Right atrium auricular region (tissue), 2 donors: ENCODE measurements at places on chromosomes 4 and X. TPM values are rescaled to one million over a fixed set of nuclear protein-coding genes. Genes with fewer than 3 reads are reported as not detected.

Gene ANKRD37
- 13.8 TPM for total RNA-seq

Gene AREG
- total RNA-seq, result 26.6 TPM

Gene SH3D19
- total RNA-seq, result 107 TPM

- H3K27me3 ChIP-seq, result no peaks in the 10 kb centered on the region
- H3K36me3 ChIP-seq, result no peaks in the 10 kb centered on the region
These were observed 22.9 kb downstream of the APLN start for GRCh38 chrX:129631849-129632248.

- no peaks in the 10 kb centered on the region for H3K4me1 ChIP-seq
- no peaks in the 10 kb centered on the region for H3K36me3 ChIP-seq
- H3K27me3 ChIP-seq, result no peaks in the 10 kb centered on the region
- H3K4me3 ChIP-seq, result peak overlapping the region; percentile 13
- no peak for DNase-seq
- H3K27ac ChIP-seq, result no peak overlapping the region
These were observed 32.9 kb downstream of the EREG start for GRCh38 chr4:74397748-74398426.

DNA sequence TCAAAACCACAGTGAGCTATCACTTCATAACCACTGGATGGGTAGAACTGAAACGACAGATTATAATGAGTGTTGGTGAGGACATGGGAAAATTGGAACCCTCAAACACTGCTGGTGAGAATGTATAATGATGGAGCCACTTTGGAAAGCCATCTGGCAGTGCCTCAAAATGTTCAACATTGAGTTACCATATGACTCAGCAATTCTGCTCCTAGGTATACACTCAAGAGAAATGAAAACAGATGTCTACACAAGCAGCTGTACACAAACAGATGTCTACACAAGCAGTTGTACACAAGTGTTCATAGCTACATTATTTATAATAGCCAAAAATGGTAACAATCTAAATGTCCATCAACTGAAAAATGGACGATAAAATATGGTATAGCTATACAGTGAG lies 143.9 kb downstream of the PDGFRA start:
- H3K27me3 ChIP-seq, result no peaks in the 10 kb centered on the region
- DNase-seq, result no peak
- no peaks in the 10 kb centered on the region for H3K36me3 ChIP-seq
- H3K27ac ChIP-seq, result no peak overlapping the region
- no peak overlapping the region for H3K4me3 ChIP-seq

- H3K36me3 ChIP-seq, result no peaks in the 10 kb centered on the region
- H3K4me3 ChIP-seq, result no peak overlapping the region
- H3K4me1 ChIP-seq, result no peaks in the 10 kb centered on the region
- H3K27ac ChIP-seq, result no peak overlapping the region
These were observed 15.7 kb downstream of the CCKAR start for GRCh38 chr4:26474551-26474950.

DNA sequence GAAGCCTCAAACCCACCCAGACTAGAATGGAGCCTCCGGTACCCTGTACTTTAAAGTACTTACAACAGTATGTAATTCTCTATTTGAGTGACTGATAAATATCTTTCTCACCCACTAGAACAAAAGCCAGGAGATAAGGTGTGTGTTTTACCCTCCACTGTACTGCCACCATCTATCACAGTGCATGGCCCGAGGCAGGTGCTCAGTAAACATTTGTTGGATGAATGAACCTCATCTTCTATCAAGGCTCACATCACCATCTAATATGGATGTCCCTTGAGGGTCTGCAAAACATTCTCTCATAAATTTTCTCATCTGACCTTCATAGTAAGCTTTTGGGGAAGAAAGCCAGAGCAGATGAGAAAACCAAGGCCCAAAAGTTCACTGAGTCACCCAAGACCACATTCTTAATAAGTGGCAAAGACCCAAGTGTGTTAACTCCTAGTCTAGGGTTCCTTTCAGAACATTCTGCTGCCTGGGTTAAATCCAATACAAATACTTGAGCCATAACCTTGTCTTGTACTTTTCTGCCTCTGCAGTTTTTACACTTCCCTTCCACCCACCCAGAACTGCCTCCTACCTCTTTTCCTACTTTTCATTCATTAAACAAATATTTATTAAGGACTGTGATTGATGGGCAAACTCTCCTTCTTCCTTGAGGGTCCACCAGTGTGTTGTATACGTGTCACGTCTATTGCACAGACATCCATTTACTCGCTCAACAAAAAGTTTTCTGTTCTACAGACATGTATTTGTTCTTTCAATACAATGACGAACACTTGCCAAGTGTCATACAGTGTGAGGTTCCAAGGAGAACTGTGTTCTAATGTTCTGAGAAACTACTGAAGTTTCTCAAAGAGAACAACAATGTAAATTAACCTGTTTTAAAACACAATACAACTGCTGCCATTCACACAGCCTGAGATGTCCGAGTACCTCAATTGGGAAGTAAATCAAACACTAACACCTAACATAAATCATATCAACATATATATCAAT lies 35.7 kb downstream of the APBB2 start:
- H3K4me1 ChIP-seq, result no peaks in the 10 kb centered on the region
- no peak overlapping the region for H3K4me3 ChIP-seq
- H3K27me3 ChIP-seq, result no peaks in the 10 kb centered on the region
- no peaks in the 10 kb centered on the region for H3K36me3 ChIP-seq

DNA sequence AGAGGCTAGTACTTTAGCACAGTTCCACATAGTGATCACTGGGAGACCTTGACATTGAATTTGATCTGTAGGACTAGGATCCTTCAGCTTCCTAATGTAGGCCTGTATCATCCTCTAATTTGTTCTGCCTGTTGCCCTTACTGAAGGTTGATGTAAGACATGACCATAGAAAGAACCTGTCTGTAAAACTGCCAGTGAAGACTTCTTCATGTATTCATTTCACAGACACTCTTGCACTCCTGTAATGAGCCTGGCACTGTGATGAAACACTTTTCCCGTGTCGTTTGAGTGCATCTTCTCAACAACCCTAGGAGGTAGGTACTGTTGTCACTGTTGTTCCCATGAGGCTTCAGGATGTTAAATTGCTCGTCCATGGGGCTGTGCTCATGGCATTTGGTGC lies 14.7 kb downstream of the RAB9A start:
- H3K27ac ChIP-seq, result no peak overlapping the region
- no peaks in the 10 kb centered on the region for H3K27me3 ChIP-seq
- no peaks in the 10 kb centered on the region for H3K36me3 ChIP-seq
- H3K4me3 ChIP-seq, result no peak overlapping the region
- no peak for DNase-seq

- H3K27ac ChIP-seq, result peak overlapping the region; percentile 23
- H3K4me3 ChIP-seq, result no peak overlapping the region
- no peaks in the 10 kb centered on the region for H3K27me3 ChIP-seq
- no peak for DNase-seq
- H3K36me3 ChIP-seq, result no peaks in the 10 kb centered on the region
These were observed 13.2 kb downstream of the ATP8A1 start for GRCh38 chr4:42643685-42644084.

DNA sequence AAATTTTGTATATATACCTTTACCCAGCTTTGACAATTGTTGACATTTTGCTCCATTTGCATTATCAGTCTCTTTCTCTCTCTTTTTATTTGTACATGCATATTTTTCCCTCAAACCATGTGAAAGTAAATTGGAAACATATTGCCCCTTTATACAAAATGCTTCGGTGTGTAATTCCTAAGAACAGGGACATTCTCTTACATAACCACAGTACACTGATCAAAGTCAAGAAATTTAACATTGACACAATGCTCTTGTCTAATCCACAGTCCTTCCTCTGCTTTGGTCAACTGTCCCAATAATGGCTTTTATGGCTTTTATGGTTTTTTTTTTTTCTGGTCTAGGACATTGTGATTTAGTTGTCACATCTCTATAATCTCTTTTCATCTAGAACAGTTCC lies 9.5 kb upstream of the SMS start:
- H3K27ac ChIP-seq, result no peak overlapping the region
- H3K4me1 ChIP-seq, result no peaks in the 10 kb centered on the region
- no peak for DNase-seq
- no peak overlapping the region for H3K4me3 ChIP-seq
- no peaks in the 10 kb centered on the region for H3K36me3 ChIP-seq
- H3K27me3 ChIP-seq, result no peaks in the 10 kb centered on the region

GRCh38 chr4:95013236-95013635 lies 255.5 kb downstream of the BMPR1B start:
- no peak overlapping the region for H3K27ac ChIP-seq
- H3K4me3 ChIP-seq, result no peak overlapping the region
- no peaks in the 10 kb centered on the region for H3K4me1 ChIP-seq
- no peak for DNase-seq
- no peaks in the 10 kb centered on the region for H3K27me3 ChIP-seq

GRCh38 chrX:140431521-140431920 lies 73.3 kb downstream of the SOX3 start:
- H3K36me3 ChIP-seq, result no peaks in the 10 kb centered on the region
- DNase-seq, result no peak
- no peak overlapping the region for H3K27ac ChIP-seq
- no peak overlapping the region for H3K4me3 ChIP-seq
- no peaks in the 10 kb centered on the region for H3K27me3 ChIP-seq

DNA sequence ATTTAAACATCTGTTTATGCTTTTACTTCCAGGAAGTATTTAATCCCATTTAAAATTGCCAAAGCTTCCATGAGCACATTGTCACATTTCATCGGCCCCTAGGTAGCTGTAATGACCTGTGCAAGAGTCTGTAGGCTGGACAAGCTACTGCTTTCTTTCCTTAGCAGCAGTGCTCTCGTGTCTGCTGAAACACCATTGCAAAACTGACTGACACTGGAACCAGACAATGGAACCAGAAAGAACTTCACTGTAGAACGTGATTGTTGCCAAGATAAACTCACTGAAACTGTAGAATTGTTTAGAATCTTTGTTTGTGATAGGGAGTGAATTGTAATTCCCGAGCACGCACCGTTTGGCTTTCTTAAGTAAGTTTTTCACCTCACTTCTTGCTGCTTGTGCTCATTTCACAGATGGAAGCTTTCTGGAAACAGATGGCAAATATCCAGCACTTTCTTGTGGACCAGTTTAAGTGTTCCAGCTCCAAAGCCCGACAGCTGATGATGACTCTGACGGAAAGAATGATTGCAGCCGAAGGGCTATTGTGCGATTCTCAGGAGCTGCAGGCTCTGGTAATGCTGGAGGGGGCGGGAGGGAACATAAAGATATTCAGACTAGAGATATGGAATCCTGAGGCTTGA lies 36.9 kb downstream of the EVC start:
- peaks cover 23% of the 10 kb centered on the region for H3K36me3 ChIP-seq
- H3K4me3 ChIP-seq, result no peak overlapping the region
- H3K4me1 ChIP-seq, result no peaks in the 10 kb centered on the region
- H3K27me3 ChIP-seq, result no peaks in the 10 kb centered on the region
- H3K27ac ChIP-seq, result peak overlapping the region; percentile 65

DNA sequence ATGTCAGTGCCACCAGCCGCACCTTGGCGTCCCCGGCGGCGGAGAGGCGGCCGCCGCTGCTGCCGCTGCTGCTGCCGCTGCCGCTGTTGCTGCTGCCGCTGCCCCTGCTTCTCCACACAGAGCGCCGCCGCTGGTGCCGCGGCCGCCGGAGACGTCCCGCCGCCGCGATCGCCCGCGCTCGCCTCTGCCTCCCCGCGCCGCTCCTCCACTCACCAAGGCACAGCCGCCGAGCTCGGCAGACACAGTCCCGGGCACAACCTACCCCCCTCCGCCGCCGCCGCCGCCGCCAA lies at the start of gene PPP3CA:
Gene PPP3CA, minus strand, starts transcription at position 260 of the 290 bp plus-strand sequence.
- no peak for DNase-seq
- H3K27me3 ChIP-seq, result no peaks in the 10 kb centered on the region
- peaks cover 9% of the 10 kb centered on the region for H3K4me1 ChIP-seq
- peak within 1 kb of the TSS; percentile 98 for H3K27ac ChIP-seq
- peak within 1 kb of the TSS; percentile 72 for H3K4me3 ChIP-seq
